ENCODE measurements at places on chromosomes 7 and 10. TPM values are rescaled to one million over a fixed set of nuclear protein-coding genes. Genes with fewer than 3 reads are reported as not detected.

Gene COL17A1
- total RNA-seq: not detected

Gene SLC26A5
- not detected for total RNA-seq

Gene MAP3K8
- 41.3 TPM for total RNA-seq

Gene BTAF1
- 54.6 TPM for total RNA-seq

Gene SEMA3E
- 2.0 TPM for total RNA-seq

Gene PUS7
- 21.8 TPM for total RNA-seq

Gene TDRD1
- total RNA-seq: not detected

Gene COPS6
- 75.2 TPM for total RNA-seq

GRCh38 chr7:148729984-148730733 is 31.5 kb downstream of the CUL1 start:
- DNase-seq: no peak

GRCh38 chr10:12181065-12181775 is 14.5 kb downstream of the NUDT5 start:
- DNase-seq: peak; percentile 31

DNA sequence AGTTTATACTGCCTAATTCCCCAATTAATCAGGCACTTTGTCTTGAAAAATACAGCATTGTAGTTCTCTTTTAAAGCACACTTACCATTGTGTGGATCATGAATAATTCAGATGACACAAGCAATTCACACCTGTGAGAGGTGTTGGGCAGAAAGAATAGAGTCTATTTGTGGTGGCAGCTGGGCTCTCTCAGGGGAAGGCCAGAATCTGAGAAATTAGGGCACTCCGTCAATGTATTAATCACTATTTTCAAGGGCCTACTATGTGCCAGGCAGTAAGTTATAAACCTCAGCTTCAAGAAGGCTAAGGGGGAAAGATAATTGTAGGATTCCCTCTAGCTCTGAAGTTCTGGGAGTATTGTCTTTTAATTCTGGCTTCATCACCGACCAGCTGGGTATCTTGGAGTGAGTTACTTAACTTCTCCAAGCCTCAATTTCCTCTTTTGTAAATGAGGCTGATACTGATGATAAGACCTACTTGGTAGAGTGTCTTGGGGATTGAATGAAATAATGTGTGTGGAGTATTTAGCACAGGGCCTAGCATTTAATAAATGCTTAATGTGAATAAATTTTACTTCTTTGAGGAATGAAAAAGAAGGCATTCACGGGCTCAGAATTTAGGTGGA is 2.5 kb downstream of the CHN2 start:
- DNase-seq: no peak

DNA sequence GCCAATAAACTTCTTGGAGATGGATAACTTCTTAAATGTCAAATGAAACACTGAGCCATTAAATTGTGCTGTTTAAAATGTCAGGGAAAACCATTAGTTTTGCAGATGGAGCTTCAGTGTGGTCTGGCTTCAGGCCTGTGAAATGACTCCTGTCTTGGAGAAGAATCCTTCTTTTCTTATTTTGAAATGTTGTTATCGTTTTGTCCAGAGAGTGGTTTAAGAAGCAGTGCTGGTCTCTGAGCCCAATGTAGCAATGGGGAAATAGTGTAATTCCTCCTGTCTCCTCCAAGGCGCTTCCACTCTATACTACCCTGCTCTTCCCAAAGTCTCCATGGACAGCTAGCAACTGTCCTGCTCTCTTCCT is 177.6 kb downstream of the REEP3 start:
- DNase-seq: no peak

GRCh38 chr10:17206210-17206709 is 4.8 kb upstream of the TRDMT1 start:
- DNase-seq: no peak

GRCh38 chr7:138468244-138469123 is 8.4 kb downstream of the TRIM24 start:
- no peak for DNase-seq

Measured in GM12878 (cell line).